Foreskin fibroblast (primary cell): ENCODE measurements at places on chromosomes 16 and 17.

DNA sequence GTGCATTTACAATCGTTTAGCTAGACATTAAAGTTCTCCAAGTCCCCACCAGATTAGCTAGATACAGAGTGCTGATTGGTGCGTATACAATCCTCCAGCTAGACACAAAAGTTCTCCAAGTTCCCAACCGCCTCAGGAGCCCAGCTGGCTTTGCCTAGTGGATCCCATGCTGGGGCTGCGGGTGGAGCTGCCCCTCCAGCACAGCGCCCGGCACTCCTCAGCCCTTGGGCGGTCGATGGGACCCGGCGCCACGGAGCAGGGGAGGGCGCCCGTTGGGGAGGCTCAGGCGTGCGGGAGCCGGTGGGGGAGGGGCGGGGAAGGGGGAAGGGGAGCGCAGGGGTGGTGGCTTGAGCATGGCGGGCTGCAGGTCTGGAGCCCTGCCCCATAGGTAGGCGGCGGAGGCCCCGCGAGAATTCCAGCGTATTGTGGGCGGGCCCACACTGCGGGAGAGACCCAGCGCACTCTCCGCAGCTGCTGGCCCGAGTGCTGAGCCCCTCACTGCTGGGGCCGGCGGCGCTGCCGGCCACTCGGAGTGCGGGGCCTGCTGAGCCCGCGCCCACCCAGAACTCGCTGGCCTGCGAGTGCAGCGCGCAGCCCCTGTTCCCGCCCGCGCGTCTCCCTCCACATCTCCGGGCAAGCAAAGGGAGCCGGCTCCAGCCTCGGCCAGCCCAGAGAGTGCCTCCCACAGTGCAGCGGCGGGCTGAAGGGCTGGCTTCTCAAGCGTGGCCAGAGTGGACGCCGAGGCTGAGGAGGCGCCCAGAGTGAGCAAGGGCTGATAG is 907.5 kb downstream of the CDH8 start:
- DNase-seq: no peak

GRCh38 chr17:57869617-57870282 is 19.9 kb upstream of the MRPS23 start:
- DNase-seq: peak; percentile 93

DNA sequence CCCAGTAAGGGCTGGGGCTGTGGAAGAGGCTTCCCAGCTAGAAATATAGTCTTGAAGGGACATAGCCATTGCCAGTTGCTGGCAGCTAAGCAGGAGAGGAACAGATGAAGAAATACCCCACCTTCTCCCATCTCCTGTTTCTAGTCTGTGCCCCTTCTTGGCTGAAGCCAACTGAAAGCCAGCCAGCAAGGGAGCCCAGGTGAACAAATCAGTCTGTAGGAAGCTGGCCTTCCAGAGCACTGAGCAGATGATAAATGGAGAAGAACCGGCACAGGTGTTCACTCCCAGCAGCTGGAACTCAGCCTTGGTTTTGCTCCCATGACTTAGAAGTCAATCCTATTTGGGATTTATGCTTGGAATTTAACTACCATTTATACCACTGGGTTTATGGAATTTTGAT is 69.2 kb upstream of the DHX40 start:
- no peak for DNase-seq

- no peak for DNase-seq
Measured at GRCh38 chr17:45001310-45001709, 33.2 kb upstream of the C1QL1 start.

- no peak for DNase-seq
Measured at GRCh38 chr17:39219647-39220154, 6.0 kb downstream of the STAC2 start.

DNA sequence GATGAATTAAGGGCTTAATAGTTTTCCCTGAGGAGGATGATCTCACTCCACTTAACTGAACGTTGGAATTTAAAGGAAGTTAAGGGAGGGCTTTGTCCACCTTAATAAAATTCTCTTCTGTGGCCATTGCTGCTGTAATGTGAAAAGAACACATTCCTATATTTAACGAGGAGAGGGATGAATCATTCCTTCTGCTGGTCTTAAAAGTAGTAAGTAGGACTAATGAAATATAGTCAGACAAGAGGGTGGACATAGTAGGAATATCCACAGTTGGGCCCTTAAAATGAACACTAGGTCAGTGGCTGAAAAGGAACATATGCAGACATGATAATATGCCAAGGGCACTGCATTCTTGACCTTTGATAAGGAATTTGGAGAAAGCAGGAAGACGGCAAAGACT is 405.6 kb downstream of the PMP22 start:
- DNase-seq: peak; percentile 14

DNA sequence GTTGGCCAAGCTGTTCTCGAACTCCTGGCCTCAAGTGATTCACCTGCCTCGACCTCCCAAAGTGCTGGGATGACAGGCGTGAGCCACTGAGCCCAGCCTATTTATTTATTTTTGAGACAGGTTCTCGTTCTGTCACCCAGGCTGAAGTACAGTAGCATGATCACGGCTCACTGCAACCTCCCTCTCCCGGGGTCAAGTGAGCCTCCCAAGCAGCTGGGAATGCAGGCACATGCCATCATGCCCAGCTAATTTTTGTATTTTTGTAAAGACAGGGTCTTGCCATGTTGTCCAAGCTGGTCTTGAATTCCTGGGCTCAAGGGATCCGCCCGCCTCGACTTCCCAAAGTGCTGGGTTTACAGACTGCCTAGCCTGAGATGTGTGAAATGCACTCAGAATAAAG is 10.2 kb upstream of the SEC14L1 start:
- DNase-seq: no peak

- DNase-seq: peak; percentile 48
Measured at GRCh38 chr17:50708050-50709000, 611 bp upstream of the ANKRD40 start.

GRCh38 chr17:50122945-50123344 is 7.0 kb downstream of the SAMD14 start:
- no peak for DNase-seq

GRCh38 chr16:55257966-55258613 is 65.9 kb upstream of the IRX6 start:
- peak; percentile 23 for DNase-seq

DNA sequence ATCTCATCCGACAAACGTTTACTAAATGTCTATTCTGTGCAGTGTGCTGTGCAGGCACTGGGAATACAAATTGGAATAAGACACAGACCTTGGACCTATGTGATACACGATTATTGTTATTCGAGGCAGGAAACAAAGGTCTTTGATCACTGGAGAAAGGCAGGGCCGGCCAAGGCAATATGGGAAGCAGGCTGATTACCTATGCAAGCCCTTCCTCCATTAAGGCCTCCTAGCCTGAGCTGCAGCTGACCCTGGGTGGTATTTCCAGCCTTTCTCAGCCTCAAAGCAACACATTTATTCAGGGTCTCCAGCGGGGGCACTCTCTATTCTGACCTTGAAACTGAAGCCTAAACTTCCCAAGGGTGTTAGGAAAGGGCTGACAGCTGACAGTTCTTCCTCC is 13.4 kb downstream of the ST6GALNAC1 start:
- DNase-seq: no peak

GRCh38 chr16:12324152-12324551 is 347.6 kb downstream of the SNX29 start:
- no peak for DNase-seq

DNA sequence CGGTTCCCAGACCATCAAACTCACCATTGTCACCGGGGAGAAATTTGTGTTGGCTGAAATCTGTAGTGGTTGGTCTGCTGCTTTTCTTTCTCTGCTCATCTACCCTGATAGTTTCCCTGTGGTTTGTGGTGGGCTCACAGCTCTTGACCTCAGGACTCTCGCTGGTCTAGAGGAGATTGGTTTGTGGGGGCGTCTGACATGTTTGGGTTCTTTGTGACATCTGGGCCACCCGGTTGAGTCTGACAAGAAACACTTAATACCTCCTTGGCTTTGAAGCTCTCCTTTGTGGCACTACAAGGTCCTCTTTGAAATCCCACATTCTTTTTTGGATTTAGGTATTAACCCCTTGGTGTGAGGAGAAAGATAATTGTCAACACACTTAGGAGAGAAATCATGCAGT is 662.0 kb downstream of the WWOX start:
- no peak for DNase-seq

DNA sequence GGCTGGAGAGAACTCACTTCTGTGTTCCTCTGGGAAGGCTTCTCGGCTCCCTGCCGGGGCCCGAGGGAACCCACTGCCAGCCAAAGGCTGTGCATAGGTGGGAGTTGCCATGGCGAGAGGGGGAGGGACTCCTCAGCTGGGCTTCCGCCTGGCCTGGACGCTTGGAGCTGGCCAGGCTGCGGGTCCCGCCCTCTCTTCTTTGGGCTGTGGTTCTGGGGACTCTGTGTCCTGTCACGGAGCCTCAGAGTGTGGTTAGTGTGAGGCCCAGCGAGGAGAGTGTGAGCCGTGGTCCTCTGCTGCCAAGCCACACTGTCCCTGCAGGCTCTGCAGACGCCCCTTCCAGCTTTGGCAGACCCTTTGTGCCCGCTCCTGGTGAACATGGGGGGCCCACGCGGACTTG is 123.1 kb downstream of the OR1D5 start:
- no peak for DNase-seq

DNA sequence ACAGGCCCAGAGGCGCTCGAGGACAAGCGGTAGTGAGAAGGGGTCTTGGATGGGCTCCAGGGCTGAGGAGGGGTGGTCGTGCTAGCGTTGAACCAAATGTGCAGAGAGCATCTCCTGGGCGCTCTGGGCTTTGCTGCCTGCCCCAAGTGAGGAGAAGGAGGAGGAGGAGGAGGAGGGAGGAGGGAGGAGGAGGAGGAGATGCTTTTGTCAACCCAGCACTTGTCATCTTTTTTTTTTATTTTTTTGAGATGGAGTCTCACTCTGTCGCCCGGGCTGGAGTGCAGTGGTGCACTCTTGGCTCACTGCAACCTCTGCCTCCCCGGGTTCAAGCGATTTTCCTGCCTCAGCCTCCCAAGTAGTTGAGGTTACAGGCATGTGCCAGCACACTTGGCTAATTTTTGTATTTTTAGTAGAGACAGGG is 59.8 kb downstream of the PGS1 start:
- DNase-seq: no peak

DNA sequence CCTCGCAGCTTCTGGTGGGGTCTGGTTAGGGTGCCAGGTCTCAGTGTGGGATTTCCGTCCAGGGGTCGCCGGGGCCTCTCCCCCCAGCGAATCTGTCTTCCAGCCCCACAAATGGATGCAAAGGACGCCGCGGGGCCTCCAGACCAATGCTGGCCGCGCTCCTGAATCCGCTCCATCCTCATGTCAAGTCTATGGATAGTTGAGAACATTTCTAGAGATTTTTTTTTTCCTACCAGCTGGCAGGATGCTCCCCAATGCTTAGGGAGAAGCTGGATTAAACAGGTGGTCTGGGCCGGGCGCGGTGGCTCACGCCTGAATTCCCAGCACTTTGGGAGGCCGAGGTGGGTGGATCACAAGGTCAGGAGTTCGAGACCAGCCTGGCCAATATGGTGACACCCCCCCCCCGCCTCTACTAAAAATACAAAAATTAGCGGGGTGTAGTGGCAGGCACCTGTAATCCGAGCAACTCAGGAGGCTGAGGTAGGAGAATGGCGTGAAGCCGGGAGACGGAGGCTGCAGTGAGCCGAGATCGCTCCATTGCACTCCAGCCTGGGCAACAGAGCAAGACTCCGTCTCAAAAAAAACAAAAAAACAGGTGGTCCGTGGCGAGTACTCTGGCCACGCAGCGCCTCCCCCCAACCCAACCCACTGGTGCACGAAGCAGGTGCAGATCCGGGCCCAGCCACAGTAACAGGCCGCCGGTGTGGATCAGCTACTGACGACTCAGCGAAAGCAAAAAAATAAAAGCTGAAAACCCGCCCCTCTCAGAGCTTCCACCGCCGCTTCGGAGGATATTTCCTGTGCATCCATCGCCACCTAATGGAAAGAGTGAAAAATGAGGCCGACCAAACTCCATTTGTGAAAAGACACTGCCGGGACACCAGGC is 1.1 kb upstream of the NXN start:
- peak; percentile 72 for DNase-seq

GRCh38 chr17:19501219-19501618 is 32.4 kb upstream of the SLC47A1 start:
- no peak for DNase-seq

- no peak for DNase-seq
Measured at GRCh38 chr16:4888428-4889135, 41.3 kb downstream of the UBN1 start.

- DNase-seq: no peak
Measured at GRCh38 chr17:2093349-2093748, 38.4 kb downstream of the HIC1 start.

DNA sequence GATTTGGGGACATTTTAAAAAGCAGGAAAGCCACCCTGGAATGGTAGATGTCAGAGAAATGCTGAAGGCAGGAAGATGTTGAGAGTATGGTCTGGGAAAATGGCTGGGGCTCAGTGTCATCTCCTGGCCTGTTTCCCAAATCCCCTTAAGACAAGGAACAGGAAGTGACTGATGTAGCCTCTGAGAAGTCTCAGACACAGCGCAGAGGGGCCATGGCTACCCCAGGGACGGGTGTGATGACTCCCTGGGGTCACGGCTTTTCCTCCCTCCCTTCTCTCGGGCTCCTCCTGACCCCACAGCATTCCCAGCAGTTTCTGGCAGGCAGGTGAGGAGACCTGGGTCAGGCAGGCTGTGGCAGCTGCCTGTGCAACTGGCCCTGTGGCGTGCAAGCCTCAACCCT is 45.4 kb downstream of the RAP1GAP2 start:
- peak; percentile 40 for DNase-seq

GRCh38 chr17:77227461-77228240 is 86.9 kb downstream of the SEC14L1 start:
- DNase-seq: no peak

DNA sequence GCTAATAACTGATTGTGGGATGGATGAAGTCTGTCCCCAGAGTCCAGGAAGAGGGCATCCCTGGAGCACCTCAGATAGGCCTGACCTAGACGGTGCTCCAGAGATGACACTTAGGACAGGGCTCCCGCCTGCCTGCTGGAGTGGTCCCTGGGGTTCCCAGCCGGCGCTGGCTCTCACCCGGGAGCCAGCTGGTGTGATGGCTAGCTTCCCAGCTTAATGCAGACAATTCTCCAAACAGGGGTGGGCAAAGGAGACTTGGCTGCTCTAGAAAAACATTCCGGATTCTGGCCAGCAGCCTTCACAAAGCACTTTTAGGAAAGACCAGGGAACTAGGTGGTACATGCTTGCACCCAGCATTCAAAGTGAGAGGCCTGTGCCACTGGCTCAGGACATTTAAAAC is 18.6 kb downstream of the ACE start:
- DNase-seq: no peak

DNA sequence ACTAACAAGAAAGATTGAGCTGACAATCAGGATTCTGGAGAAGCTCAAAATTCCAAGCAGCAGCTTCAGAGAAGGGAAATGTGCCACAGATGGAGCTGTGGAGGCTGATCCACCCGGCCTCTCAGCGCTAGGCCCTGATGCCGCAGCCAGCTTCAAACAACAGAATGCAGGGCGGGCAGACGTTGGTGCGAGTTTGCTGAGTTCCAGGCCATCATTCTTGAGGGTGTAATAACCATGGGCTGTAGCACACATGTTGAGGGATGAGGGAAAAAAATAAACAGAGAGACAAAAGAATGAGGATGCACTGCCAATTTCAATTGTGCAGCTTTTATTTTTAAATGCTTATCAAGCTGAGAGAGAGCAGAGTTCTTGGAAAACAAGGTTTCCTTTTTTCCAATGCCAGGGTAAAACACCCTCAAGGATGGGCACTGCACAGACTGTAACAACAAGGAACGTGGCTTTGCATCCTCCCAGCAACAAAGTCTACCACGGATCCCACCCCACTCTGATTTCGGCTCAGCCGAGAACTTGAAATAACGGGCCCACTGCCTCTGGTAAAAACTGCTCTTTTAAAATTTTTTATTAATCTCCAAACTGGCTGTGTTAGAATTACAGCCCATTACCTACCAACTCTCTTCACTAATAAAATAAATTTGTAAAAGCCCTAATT is 90.2 kb downstream of the SMG6 start:
- no peak for DNase-seq

- DNase-seq: no peak
Measured at GRCh38 chr16:81445143-81445961, 744 bp downstream of the CMIP start.
